ENCODE measurements at places on chromosomes 5 and 9.

DNA sequence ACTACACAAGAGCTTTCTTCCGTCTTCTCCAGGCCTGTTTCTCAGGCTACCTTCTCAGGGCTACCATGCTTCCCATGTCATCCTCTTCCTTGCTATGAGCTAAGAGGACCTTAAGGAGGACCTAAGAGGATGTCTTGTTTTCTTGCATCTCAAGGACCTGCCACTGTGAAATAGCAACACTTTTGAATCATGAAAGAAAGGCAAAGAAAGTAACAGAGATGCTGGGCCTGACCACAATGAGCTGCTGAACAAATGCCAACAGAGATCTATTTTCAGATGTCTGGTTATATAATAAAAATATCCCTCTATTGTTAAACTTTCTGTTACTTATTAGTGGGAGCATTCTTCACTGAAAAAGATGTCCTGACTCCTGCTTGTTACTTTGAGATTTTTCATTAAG, 36.7 kb upstream of the ANXA1 start:
- H3K4me3 ChIP-seq = no peak overlapping the region
- DNase-seq = no peak
- no peaks in the 10 kb centered on the region for H3K36me3 ChIP-seq
- H3K27me3 ChIP-seq = peaks cover 1% of the 10 kb centered on the region
- H3K27ac ChIP-seq = no peak overlapping the region

- peaks cover 19% of the 10 kb centered on the region for H3K4me1 ChIP-seq
- H3K27me3 ChIP-seq = no peaks in the 10 kb centered on the region
- H3K36me3 ChIP-seq = no peaks in the 10 kb centered on the region
- no peak for DNase-seq
These were observed 8.0 kb downstream of the WHRN start for GRCh38 chr9:114497236-114497635.

GRCh38 chr5:40682154-40683017, 2.7 kb downstream of the PTGER4 start:
- no peak for DNase-seq
- peaks cover 53% of the 10 kb centered on the region for H3K4me1 ChIP-seq
- H3K4me3 ChIP-seq = peak overlapping the region; percentile 100

DNA sequence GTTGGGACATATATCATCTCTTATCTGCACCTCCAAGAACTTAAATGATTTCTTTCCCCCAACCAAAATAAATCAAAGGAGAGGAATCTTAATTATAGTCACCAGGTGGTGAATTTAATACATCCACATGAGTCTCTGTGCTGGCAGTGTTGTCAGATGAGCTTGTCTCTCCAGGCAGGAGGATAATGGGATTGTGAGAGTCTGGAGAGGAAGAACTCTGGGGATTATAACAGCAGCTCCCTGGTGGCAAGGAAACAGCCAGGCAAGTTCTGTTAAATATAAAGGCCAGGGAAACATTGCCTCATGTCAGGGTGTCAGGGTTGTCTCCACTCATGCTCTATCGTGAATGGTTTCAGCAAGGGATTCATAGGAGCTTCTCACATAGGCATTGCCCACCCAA, 80.8 kb downstream of the TLR4 start:
- no peak overlapping the region for H3K27ac ChIP-seq
- H3K27me3 ChIP-seq = no peaks in the 10 kb centered on the region
- no peaks in the 10 kb centered on the region for H3K36me3 ChIP-seq
- no peak overlapping the region for H3K4me3 ChIP-seq
- H3K4me1 ChIP-seq = no peaks in the 10 kb centered on the region
- DNase-seq = no peak

- peak; percentile 75 for DNase-seq
- peak within 1 kb of the TSS; percentile 73 for H3K27ac ChIP-seq
- peaks cover 2% of the 10 kb centered on the region for H3K27me3 ChIP-seq
- H3K4me3 ChIP-seq = peak within 1 kb of the TSS; percentile 92
These were observed at the start of gene DEPDC1B for GRCh38 chr5:60699609-60700415. TSS of gene DEPDC1B (minus strand) at chr5:60700166. CDS start at chr5:60700093, 73 bp downstream.

DNA sequence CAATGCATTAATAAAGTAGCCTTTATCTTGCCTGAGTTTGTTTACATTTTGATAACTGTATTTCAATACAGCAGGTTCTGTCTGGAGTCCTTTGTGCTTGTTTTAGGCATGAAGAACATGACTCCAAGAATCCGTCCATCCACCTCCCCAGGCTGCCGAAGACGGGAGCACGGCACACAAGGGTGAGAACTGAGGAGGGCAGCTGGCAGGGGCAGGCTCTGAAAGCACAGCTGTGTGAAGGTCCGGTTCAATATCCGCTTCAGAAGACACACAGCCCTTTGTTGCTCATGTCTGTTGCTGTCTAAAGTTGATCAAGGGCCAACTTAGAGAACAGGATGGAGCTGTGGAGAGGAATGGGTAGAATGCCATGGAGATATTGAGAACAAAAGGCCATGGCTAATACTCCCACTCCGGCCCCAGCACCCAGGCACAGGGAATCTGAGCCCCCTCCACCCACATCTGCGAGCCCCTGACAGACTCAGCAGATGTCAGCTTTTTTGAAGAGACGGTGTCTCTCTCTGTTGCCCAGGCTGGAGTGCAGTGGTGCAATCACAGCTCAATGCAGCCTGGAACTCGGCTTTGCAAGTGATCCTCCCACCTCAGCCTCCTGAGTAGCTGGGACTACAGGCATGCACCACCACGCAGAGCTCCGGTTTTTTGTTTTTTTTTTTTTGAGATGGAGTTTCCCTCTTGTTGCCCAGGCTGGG, 58.5 kb upstream of the GNE start:
- H3K4me1 ChIP-seq = peaks cover 2% of the 10 kb centered on the region
- peaks cover 6% of the 10 kb centered on the region for H3K27me3 ChIP-seq
- H3K36me3 ChIP-seq = no peaks in the 10 kb centered on the region
- no peak overlapping the region for H3K4me3 ChIP-seq
- H3K27ac ChIP-seq = no peak overlapping the region
- no peak for DNase-seq

DNA sequence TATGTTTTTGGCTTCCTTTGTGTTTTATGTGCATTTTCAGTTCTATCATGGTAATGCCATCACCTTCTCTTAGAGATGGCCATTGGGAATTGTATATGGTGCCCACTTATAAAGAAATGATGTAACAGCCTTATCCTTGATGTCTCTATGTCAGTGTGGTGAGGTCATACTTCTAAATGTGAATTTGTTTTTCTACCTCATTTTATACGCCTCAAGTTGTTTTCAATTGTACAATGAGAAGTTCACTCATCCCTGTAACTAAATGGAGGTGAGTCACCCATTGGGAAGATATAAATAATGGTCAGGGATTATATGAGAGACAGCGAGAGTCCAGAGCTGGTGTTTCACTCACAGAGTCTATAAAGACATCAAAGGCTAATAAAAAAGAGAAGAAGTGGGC, 402.4 kb downstream of the AGTPBP1 start:
- no peaks in the 10 kb centered on the region for H3K4me1 ChIP-seq
- H3K4me3 ChIP-seq = no peak overlapping the region
- H3K27ac ChIP-seq = no peak overlapping the region

- H3K4me1 ChIP-seq = peaks cover 21% of the 10 kb centered on the region
- H3K27ac ChIP-seq = peak overlapping the region; percentile 74
- DNase-seq = no peak
- peaks cover 24% of the 10 kb centered on the region for H3K36me3 ChIP-seq
- no peak overlapping the region for H3K4me3 ChIP-seq
These were observed 34.2 kb upstream of the SMU1 start for GRCh38 chr9:33110686-33111085.

All from memory B cell (primary cell).